ENCODE measurements at places on chromosomes 6 and 20.

- DNase-seq, result no peak
Measured at GRCh38 chr6:31190488-31190887, 20.0 kb upstream of the POU5F1 start.

DNA sequence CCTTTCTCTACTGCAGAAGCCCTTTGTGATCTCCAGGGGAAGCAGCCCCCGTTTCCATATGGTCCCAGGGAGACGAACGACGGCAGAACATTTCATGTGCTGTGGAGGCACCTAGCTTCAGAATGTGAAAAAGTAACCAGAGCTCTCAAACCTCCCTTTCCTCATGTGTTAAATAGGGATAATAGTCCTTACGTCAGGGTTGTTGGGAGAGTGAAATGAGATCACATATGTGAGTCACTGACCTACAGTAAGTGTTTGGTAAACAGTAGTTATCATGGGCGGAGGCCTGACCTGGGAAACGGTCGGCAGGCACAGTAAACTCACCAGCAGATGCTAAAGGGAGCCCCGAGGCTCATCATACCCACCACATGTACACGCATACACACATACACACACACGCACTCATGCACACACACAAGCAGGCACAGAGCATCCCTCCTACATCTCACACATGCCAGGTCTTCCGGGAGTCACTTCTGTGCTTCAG lies 89.7 kb downstream of the LY86 start:
- DNase-seq, result peak; percentile 97

DNA sequence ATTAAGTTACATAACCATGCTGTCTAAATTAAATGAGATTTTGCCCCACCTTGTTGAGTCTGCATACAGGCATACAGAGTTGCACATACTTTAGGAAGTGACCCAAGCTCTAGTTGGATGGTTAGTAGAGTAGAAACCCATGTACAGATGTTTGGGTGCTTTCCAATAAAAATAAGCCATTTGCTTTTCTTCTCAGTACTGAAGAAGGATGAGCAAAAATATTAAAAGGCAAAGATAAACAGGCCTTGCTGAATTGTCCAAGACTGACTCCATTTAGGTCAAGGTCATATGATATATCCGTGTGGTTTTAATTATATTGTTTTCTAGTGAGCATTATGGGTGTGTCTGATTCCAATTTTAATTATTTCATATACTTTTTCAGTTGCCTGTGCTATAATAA lies 589.4 kb downstream of the RFPL4B start:
- DNase-seq, result no peak

- no peak for DNase-seq
Measured at GRCh38 chr20:19308146-19308545, 95.7 kb downstream of the SLC24A3 start.

GRCh38 chr6:29797135-29797534 lies 30.5 kb upstream of the HLA-G start:
- no peak for DNase-seq

DNA sequence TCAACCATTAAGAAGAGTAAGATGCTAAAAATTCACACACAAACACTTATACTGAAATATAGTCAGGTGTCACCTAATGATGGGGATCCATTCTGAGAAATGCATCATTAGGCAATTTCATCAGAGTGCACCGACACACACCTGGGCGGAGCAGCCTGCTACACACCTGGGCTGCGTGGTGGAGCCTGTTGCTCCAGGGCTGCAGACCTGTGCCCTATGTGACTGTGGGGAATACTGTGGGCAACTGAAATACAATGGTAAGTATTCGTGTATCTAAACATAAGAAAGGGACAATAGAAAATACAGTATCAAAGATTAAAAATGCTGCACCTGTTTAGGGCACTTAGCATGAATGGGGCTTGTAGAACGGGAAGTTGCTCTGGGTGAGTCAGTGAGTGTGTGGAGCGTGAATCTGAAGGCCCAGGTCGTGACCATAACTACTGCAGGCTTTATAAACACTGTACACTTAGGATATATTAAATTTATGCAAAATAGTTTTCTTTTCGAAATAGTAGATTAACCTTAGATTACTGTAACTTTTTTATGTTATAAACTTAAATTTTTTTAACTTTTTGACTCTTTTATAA lies 124.4 kb upstream of the AFDN start:
- no peak for DNase-seq

GRCh38 chr6:75344455-75344854 lies 59.9 kb upstream of the TMEM30A start:
- no peak for DNase-seq

DNA sequence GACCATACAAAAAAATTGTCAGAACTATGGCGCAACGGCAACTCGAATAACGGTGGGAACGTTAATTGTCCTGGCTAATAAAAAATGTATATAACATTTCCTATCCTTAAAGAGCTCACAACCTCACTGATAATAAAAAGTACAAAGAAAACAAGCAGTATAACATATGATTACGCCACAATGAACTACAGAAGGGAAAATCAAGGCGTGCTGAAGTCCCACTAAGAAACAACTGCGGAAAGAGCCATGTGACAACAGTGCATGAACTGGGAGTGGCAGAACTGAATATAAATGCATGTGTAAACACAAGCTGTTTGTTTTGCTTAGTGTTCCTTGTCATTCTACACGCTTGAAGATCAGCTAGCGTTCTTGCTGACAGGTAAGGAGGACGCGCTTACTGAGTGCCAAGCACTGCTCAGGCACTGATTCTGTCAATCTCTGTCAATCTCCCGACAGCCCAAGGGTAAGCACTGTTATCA lies 466 bp upstream of the PSMB1 start:
- peak; percentile 84 for DNase-seq

DNA sequence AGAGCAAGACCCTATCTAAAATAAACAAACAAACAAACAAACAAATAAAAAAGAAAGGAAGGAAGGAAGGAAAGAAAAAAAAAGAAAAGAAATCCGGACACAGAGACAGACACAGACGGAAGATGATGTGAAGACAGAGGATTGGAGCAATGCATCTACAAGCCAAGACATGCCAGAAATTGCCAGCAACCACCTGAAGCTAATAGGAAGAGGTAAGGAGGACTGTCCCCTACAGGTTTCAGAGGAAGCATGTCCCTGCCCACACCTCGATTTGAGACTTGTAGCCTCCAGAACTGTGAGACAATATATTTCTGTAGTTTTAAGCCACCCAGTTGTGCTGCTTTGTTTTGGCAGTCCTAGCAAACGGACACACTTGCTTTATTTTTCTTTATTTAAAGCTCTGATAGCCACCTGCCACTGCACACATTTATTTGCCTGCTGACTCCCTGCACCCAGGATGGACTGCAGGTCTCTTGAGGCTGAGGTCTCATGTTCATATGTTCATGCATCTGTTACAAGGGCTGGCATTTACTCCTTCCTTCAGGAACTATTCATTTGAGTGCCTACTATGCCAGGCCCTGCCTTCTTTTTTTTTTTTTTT lies 20.7 kb upstream of the ZMYND8 start:
- no peak for DNase-seq

DNA sequence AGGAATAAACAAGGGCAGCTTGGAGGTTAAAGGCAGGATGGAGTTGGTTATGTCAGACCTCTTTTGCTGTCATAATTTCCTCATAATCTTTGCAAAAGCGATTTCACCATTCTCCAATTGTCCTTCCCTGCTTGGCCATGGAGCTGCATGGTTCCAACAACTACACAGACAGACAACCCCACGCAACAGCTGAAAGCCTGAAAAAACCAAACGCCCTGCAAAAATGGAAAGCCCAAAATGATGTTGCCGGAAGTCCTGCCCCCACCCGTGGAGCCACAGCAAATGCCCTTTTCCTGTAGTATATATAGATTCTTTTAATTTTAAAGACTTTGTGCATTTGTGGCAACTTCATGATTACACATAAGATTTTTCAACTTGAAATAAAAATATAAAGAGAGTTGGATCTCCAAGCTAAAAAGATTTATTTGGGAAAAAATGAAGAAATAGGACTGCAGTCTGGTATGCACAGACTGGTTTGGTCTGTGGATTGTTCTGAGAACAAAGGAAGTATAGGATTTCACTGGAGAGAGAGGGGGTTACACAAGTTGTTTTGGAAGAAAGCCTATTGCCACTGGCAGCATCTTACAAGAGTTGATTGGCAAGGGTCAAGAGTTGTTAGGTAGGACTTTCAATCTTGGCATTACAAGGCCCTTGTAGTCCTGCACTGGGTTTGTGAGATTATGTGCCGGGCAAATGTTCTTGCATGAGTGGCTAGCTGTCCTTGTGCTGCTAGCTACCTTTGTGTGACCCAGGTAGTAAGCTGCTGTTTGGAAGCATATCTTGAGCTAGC lies 190.0 kb downstream of the C6orf118 start:
- no peak for DNase-seq

- no peak for DNase-seq
Measured at GRCh38 chr20:38806855-38807655, 1.6 kb downstream of the PPP1R16B start.

DNA sequence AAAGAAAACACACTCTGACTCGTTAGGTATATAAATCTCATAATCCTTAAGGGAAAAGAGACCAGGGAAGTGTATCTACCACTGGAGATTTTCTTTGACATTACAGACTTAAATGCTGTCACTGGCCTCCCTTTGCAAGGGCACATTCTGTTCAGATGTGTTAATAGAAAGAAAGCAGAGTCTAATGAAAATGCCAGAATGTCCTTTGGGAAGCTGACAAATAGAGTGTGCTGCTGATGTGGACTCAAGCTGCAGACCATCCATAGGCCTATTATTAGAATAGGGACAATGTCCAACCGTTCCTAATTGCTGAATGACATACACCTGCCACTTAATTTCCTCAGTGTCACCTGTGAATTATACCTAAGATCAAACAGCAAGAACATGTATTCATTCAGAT lies 41.2 kb downstream of the SLC35D3 start:
- DNase-seq, result peak; percentile 20

GRCh38 chr6:150764334-150765066 lies 101.0 kb upstream of the MTHFD1L start:
- no peak for DNase-seq

GRCh38 chr6:4113649-4114048 lies 21.7 kb downstream of the ECI2 start:
- no peak for DNase-seq

GRCh38 chr6:169589699-169590257 lies 112.1 kb downstream of the WDR27 start:
- DNase-seq, result no peak

- DNase-seq, result no peak
Measured at GRCh38 chr6:7773914-7774313, 48.0 kb downstream of the BMP6 start.

DNA sequence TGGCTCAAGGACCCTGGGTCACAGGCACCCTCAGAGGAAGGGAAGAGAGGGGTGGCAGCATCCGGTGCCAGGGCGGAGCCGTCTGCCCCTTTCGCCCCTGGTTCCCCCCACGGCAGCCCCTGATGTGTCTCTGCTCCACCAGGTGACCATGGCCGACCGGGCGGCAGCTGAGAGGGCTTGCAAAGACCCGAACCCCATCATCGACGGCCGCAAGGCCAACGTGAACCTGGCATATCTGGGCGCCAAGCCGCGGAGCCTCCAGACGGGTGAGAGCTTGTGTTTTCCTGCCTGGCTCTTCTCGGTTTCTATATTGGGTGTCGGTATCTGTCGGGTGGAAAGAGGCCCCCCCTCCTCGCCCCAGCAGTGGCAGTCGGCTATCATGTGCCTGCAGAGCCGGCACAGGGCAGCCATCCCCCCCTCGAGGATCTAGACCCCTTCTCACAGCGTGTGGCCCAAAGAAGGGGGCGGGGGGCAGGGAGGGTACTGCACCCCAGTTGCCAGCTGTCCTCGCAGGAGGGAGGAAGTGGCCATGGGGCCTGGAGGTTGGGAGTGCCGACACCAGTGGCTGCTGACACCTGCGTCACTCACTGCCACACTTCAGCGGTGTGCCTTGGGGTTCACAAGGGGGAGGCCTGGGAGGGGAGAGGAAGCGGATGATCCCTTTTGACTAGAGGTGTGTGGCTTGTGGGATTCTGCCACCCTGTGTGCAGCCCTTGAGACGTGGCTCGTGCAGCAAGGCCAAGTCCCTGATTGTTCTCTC lies 1.5 kb downstream of the RBM38 start:
- DNase-seq, result peak; percentile 31

- no peak for DNase-seq
Measured at GRCh38 chr6:4010689-4011090, 68.2 kb downstream of the FAM217A start.

- no peak for DNase-seq
Measured at GRCh38 chr20:61845233-61845671, 220.4 kb downstream of the TAF4 start.

GRCh38 chr20:55881204-55881603 lies 124.1 kb downstream of the CBLN4 start:
- no peak for DNase-seq

DNA sequence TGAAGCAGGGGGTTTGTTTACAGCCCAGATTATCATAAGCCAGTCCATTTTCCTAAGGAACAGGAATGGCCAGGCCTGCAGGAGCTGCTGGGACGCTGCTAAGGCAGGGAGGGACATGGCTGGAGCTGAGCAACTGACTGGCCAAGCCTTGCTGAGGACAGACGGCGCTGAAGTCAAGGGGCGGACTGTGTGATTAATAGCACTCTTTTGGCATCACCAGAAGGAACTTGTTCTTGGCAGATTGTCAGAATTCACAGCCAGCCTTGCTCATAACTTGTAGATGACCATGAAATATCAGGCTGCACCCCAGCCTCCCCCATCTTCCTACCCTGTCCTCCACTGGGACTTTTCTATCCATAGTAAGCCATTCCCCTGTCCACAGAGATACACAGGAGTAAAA lies 218.8 kb upstream of the RNF24 start:
- no peak for DNase-seq

GRCh38 chr6:67679566-67680296 lies 955.4 kb upstream of the ADGRB3 start:
- DNase-seq, result peak; percentile 41

DNA sequence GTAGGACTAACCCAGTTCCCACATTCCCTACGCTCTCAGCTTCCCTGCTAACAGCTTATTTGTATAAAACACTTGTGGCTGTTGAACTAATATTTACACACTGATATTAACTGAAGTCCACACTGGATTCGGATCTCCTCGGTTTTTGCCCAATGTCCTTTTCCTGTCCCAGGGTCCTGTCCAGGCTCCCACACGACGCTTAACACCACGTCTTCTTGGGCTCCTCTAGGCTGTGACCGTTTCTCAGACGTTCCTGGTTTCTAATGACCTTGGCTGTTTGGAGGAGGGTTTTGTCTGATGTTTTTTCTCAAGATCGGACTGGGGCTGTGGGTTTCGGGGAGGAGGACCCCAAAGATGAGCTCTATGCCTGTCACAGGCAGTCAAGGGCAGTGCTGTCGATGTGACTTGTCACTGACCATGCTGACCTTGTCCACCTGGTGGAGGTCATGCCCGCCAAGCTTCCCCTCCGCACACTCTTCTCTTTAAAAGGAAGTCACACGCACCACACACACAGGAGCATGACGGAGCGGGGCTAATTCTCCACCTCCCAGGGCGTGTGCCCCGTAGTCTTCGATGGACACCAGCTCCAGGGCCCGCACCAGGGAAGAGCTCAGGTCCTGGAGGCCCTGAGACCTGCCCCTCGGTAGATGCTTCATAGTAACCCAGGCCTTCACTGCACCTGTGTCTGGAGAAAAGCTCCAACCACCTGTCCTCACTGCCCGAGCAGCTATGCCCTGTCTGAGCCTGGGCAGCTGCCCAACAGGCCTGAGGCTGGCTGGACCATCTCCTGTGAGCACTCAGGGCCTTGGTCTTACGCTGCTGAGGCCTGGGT lies 72.0 kb downstream of the TTLL2 start:
- DNase-seq, result peak; percentile 63

Measured in DMS53 (cell line).